Activated CD8-positive, alpha-beta T cell treated with anti-CD3 and anti-CD28 coated beads for 36 hours (primary cell): ENCODE measurements at places on chromosomes 2 and 18. TPM values are rescaled to one million over a fixed set of nuclear protein-coding genes. Genes with fewer than 3 reads are reported as not detected.

DNA sequence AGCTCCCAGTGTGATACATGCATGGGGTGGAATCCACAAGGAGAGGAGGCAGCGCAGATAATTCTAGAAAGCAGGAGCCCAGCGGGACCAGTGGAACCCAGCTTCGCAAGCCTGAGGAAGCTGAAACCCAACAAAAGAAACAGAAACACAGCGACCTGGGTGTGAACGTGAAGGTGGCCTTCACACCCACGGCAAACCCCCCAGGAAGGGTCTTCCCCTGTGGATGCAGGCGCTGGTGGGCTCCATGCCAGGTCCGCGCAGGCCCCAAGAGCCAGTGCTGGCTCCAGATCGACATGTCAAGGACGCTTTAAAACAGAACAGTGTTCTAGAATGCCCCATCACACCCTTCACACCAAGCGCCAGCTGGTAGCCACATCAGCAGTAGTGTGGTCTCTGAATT, 22.1 kb downstream of the KIF1A start:
- peaks cover 9% of the 10 kb centered on the region for H3K27me3 ChIP-seq
- H3K4me3 ChIP-seq: no peak overlapping the region
- H3K4me1 ChIP-seq: no peaks in the 10 kb centered on the region
- DNase-seq: peak; percentile 0

DNA sequence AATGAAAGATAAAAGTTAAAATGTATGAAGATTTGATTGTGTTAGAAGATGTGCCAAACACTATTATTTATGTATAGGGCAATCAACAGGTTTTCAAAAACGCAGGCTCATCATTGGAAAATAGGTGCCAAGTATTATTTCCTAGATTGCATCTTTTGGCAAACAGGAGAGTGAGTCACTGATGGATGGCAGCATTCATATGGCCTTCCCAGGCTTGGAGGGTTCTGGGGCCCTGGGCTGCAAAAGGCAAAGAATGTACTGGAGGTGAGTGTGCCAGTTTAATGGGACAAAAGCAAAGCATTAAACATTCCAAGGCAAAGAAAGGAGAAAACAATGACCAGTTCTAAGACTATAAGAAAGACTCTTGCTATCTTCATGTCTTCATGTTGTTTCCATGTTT, 379.4 kb downstream of the RIT2 start:
- H3K4me1 ChIP-seq: no peaks in the 10 kb centered on the region
- no peak overlapping the region for H3K4me3 ChIP-seq

Gene SIX3
- not detected for total RNA-seq

DNA sequence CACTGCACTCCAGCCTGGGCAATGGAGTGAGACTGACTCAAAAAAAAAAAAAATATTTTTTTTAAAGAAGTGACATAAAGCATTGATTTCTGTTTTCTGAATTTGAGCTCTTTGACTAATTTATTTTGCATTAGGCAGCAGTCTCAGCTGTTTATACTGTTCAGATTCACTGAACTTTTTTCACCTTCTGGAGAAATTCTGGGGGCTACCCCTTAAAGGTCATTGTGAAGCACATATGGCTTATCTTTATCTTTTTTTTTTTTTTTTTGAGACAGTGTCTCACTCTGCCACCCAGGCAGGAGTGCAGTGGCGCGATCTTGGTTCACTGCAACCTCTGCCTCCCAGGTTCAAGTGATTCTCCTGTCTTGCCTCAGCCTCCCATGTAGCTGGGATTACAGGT, 12.9 kb downstream of the PHLPP1 start:
- DNase-seq: no peak
- H3K27ac ChIP-seq: no peak overlapping the region
- H3K27me3 ChIP-seq: peaks cover 2% of the 10 kb centered on the region
- peaks cover 4% of the 10 kb centered on the region for H3K4me1 ChIP-seq
- peaks cover 7% of the 10 kb centered on the region for H3K36me3 ChIP-seq

DNA sequence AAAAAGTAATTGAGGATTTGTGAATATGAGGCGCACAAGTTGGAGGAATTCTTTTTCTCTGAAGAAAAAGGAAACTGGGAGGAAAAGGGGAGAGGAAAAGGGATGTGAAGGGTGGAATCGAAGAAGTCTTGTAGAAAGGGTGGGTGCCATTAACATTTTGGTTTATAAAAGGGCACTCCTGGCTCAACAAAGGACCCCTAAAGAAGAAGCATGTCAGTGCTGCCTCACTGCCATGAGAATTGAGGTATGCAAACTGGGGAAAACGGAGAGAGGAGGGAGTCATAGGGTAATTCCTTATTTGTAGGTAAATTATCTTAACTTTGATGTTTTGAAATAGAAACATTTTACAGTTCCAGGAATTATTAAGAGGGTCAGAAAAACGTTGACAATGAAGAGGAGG, 207.2 kb downstream of the NAPG start:
- no peaks in the 10 kb centered on the region for H3K27me3 ChIP-seq
- no peak for DNase-seq
- no peaks in the 10 kb centered on the region for H3K4me1 ChIP-seq
- H3K4me3 ChIP-seq: no peak overlapping the region
- no peak overlapping the region for H3K27ac ChIP-seq
